ENCODE measurements at places on chromosomes 3 and 15.

DNA sequence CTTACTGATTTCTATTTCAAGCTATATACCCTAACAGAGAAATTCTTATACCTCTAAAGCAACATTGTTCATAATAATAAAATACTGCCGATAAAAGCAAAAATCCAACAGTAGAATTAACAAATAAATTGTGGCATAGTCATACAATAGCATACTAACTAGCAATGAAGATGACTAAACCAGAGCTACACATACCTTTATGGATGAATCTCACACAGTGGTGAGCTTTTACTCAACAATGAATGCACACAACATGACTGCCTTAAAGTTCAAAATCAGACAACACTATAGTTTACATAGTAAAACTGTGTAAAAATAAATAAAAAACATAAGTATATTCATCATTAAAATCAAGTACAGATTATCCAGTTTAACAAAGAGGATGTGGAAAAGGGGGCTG lies 99.1 kb downstream of the NR1I2 start:
- no peak for DNase-seq

DNA sequence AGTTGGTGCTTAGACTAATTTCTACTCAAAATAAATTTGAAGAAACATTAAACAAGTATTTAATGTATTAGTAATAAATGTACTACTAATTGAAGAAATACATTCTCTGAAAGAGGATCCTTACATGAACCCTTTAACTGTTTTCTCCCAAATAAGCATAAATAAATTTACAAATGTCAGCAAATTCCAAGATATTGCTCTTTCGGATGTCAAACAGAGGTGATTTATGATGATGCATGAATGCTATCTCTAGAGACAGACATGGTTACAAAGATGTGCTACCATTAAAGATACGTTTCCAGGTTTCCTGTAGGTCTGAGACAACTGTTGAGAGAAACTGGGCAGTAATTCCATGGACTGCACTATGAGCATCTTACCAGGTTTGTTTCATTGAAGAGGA lies 629 bp downstream of the GABRR3 start:
- DNase-seq, result no peak

DNA sequence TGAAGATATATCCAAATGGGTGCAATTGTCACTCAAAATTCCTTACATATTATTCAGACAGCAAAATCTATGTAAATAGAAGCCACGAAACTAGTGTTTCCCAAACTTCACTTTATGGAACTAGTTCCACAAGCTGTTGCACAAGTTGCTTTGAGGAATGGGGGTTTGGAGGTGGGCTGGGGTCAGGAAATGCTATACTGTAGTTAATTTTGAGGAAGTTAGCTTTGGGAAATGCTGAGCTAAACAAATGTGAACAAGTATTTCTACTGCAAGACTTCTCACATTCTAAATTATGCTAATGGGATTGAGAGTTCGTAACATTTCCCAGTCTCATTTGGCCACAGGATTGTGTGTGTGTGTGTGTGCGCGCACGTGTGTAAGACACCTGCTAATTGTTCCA lies 28.7 kb upstream of the SAMMSON start:
- no peak for DNase-seq

GRCh38 chr3:167919590-167919989 lies 176.1 kb downstream of the GOLIM4 start:
- no peak for DNase-seq

- DNase-seq, result no peak
These were observed 350.1 kb upstream of the ADAMTS9 start for GRCh38 chr3:65037861-65038260.

DNA sequence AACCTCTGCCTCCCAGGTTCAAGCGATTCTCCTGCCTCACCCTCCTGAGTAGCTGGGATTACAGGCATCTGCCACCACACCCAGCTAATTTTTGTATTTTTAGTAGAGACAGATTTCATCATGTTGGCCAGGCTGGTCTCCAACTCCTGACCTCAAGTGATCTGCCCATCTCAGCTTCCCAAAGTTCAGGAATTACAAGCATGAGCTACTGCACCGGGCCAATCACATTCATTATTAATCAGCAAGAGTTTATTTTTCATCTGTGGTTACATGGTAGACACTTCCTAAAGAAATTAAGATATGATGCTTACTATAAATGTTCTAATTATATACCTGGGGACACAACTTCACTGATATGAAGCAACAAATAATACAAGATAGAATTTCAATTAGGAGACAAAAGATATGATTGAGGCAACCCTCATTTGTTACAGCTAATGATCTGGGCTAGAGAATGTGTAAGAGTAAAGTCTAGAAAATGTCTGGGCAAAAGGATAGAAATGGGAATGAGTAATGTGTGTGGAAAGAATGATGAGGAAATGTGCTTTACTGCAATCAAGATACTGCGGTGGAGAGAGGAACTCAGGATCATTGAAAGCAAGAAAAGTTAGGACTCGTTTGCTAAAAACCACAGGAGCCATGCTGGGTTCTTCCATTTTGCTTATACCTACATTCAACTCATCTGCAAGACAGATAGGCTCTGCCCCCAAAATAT lies 366.8 kb downstream of the ZIC1 start:
- no peak for DNase-seq

GRCh38 chr15:73630921-73631362 lies 2.2 kb downstream of the NPTN start:
- no peak for DNase-seq

DNA sequence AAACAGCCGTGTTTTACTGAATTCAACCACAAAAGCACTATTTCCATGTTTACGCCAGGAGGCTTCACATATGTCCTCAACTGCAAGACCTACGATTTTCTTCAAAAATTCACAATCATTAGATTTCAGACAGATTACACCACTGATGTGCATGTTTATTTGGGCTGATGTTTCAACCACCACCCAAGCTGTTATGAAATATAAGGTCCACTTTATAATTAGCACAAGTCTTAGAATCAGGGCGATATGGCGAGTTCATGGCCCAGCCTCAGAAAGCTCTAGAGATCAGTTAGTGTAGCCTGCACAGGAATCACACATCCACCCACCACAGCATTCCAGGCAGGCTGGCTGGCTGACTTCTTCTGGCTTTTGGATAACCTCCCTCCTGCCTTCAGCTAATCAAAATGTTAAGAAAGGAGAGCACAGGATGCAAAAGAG lies 15.4 kb downstream of the SH3BP5 start:
- no peak for DNase-seq

DNA sequence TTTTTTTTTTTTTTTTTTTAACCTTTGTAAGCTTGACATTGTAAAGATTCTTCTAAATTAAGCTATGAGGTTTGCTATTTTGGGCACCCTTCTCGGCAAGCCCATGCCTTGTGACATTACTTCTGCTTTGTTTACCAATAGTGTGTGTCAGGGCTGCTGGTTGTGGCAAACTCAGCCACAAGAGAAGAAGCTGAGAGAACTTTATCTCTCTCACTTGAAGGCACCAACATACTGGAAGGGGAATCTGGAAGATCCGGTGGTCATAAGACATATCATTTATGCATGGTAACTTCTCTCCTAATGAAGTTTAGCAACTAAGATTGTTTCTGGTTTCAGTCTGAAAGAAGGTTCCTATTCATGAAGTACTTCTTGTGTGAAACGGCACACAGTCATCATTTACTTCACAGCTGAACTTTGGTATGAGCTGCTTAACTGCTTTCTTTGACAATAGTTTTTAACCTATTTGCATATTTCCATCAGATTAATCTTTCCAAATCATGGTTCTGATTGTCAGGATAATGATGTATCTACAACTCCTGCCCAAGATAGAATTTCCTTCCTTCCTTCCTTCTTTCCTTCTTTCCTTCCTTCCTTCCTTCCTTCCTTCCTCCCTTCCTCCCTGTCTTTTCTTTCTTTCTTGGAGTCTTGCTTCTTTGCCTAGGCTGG lies 189.3 kb downstream of the NFKBIZ start:
- no peak for DNase-seq

DNA sequence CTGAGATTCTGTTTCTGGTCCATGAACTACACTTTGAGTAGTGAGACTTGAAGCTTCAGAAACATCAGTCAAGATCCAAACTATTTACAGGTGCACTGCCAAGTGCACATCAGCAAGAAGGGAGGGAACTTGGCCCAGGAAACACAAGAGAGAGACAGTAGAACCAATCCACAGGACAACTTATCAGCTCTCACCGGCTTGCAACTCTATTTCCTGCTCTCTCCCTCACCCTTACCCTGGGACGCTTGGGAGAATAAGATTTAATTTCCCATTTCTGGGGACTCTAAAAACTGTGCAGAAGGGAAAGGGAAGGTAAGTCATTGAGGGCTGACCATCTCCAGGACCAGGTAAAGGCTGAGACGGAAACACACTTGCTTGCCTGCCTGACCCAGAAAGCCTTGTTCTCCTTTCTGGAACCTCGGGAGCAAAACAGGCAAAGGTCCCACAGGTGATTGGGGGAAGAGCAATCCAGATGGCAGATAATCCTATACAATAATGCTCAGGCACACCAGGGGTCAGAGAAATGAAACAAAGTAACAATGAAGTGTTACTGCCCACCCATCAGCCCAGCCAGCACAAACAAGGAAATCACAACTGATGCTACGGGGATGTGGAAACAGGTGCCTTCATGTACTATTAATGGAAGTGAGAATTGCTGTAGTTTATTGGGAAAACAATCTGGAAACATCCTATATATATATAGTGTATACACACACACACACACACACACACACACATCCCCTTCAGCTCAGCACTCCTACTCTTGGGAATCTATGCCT lies 154.4 kb downstream of the XXYLT1 start:
- DNase-seq, result peak; percentile 29

- DNase-seq, result no peak
These were observed 28.9 kb downstream of the KAT2B start for GRCh38 chr3:20069178-20069532.

DNA sequence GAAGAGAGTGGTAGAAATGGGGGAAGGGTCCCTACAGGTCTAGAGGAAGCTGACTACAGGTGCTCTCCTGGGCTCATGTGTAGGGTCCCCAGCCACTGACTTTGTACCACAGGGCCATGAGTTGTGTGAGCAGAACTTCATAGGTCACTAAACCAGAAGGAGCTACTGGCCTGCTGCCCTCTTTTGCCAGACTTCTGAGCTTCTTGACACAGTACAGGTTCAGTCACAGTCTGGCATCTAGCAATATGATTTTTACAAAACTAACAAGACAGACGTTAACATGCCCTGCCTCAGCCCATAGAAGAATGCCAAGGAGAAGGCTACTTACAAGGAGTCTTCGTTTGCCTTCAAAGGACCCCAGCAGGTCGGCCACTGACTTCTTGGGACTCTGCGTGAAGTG lies 3.2 kb downstream of the CCDC80 start:
- no peak for DNase-seq

GRCh38 chr3:27385504-27385903 lies 16.3 kb upstream of the NEK10 start:
- DNase-seq, result no peak

DNA sequence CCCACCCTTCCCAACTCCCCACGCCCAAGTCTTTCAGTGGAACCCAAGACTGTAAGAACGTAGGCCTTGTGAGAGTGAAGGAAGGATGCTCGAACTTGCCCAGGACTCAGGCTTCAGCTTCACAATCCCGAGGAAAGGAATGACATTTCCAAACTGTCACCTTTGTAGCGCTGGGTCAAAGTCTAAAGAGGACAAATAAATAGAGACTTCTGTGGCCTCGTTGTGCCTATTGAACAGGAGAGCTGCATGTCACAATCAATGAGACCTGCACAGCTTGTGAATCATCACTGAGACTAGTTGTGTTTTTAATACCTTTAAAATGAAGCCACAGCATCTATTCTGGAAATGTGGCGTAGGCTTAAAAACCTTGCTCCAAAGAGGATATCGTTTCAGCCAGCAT lies 222.8 kb upstream of the ST8SIA2 start:
- DNase-seq, result no peak

DNA sequence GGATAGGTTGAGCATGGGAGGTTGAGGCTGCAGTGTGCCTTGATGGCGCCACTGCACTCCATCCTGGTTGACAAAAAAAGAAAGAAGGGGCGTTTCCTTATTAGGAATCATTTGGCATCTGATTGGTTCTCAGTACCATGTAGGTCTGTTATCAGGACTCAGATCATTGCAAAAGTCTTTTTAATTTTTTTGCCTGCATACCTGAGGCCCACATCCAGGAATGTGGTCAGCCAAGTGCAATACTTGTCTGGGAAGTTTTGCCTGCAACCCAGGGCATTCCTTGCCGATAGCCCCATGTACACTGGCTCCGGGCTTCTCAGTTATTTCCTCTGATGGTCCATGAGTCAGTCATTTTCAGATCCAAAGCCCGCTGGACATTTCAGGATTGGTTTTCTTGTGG lies 50.1 kb upstream of the CRTC3 start:
- DNase-seq, result no peak

DNA sequence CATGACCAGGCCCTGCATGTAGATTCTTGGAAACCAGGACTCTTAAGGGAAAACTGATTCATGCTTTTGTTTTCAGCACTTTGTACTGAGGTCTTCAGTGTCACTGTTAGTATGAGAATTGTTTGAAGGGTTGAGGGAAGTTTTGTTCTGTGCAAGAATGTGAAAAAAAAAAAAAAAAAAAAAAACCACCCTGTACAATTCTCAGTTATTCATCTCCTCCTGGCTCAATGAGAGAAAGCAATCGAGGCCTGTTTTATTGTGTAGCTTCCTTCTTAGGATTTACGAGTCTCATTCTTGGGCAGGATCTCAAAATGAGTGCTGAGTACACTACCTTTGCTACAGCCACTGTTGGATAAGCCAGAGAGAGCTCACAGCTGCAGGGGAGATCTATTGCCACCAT lies 469.5 kb downstream of the CNTN4 start:
- DNase-seq, result no peak

GRCh38 chr3:13233487-13234485 lies 160.6 kb upstream of the IQSEC1 start:
- no peak for DNase-seq

DNA sequence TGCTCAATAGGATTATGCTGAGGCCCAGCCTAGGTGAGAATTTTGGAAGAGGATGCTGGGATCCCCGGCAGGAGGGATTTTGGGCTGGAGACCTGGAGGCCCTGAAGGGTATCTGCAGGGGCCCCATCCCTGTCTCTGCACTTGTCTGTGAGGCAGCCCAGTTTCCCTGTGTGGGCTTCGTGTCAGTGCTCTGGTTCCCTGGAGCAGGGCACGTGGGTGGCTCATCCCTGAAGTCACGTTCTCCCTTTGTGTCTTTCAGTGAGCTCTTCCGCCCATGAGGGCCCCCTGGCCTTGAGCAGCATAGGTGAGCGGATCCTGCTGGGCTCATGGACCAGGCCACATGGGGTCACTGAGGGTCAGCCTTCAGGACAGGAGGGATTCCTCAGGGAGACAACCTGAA lies 217.9 kb downstream of the SNRPN start:
- no peak for DNase-seq

Measured in NCI-H524 (cell line).